ENCODE measurements at places on chromosomes 13 and 19.

- ATAC-seq: peak; percentile 16
These were observed 342 bp upstream of the SIGLEC10 start for GRCh38 chr19:51417810-51418157.

- no peak for ATAC-seq
These were observed 37.3 kb downstream of the MBNL2 start for GRCh38 chr13:97259410-97259797.

DNA sequence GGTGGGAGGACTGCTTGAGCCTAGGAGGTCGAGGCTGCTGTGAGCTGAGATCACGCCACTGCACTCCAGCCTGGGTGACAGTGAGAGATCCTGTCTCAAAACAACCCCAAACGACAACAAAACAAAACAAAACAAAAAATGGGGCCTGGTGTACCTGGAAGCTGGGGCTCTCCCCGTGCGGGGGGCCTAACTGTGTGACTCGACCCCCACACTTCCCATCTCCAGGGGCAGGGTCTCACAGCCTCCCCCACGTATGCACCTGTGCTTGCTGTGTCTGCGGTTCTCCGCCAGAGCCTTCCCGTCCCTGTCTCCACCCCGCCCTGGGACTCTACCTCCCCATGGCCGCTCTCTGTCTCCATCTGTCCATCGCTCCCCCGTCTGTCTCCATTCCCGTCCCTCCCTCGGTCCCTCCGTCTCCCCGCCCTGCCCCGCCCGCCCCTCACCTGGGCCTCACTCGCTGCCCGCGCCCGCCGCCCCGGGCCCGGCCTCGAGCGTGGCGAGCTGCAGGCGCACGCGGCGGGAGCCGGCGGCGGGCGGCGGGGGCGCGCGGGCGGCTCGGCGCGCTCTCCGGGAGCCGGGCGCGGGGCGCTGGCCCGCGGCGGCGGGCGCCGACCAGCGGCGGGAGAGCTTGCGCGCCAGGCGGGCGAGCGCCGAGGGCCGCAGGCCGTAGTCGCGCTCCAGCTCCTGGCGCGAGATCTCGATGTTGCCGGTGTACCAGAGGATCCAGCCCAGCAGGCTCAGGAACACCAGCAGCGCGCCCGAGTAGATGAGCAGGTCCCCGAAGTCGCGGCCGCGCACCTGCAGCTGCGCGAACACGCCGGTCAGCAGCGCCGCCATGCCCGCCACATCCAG lies 587 bp downstream of the TMEM238 start:
- peak; percentile 15 for ATAC-seq

DNA sequence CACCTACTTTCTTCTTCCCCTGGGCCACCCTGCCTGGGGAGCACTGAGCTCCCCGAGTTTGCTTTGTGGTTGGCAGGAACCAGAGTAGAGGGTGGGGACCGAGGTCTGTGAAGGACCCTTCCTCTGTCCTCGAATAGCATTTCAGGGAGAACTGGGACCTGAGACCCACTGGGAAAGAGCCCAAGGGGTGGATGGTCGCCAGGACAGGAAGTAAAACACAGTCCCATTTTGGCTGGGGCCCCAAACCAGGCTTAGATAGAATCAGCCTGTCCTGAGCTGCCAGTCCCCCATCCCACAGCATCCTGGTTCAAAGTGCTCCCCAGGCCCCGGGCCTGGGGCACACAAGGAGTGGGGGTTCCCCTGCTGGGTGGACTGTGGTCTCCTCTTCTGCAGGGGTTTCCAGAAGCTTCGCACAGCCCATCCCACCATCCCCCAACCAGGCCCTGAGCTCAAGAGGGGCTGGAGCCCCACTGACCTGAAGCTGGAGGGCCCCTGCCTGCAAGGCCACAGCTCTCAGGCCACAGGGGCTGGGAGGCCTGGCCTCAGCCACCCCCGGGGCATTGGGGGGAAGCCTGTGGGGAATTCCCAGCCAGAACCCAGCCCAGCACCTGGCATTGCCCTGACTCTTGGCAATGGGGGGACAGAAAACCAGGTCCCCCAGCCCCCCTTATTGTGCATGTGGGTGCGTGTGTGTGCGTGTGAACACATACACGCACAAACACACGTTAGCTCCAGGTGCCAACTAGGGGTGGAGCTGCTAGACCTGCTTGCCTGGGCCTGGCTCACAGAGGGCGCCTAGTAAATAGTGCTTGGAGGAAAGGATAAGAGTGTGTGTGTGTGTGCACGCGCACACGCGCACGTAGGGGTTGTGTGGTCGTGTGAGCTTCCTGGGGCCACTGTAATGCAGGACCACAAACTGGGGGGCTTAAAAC lies 995 bp upstream of the MKNK2 start:
- ATAC-seq: peak; percentile 27

- ATAC-seq: peak; percentile 12
These were observed 751 bp downstream of the ZNF584 start for GRCh38 chr19:58409010-58409790.

DNA sequence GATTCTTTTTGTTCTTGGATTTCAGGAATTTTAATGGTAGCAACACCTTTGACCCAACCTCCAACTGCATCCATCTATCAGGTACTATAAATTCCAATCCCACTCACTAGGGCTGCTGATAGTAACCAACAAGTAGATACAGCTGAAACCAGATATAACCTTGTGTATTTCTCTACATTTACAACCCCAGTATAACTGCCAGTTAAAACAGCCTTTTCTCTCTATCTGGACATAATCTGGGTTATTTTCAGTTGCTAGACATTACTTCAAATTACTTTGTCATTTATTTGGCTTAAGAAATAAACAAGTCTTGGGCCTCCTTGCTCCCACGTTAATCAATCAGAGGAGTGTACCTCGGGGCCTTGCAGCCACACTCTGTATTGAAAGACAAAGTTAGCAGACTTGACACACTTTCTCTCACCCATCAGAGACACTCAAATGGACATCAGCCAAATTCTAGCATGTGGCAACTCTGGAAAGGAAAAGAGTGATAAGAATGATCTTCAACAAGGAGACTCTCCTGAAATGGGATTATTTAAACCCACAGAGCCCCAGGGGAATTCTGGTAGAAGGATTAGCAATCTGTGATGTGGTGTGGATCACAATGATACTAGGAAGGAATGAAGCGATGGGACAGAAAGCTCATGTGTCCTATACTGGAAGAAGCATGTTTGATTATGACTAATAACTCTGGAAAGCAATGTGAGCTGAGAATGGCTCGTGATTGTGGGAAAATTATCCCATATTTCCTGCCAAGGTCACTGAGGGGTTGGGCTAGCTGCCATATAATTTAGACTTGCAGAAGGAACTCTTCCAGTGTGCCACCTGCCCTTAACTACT lies 157.5 kb downstream of the FLT1 start:
- no peak for ATAC-seq

DNA sequence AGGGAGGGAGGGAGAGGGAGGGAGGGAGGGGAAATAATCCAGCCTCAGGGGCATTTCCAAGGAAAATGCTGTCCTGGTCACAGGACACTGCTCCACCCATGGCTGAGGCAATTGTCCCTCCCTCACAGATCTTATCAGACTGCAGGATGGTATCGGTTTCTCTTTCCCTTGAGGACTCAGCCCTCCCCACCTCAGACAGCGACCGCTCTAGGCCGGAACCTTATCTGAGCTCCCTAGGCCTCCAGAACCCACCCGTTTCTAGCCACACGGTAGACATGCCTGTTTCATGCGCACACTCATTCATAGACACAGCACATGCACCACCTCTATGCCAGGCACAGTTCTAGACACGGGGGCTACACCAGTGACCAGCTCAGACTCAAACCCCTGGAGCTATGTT lies 10.0 kb upstream of the IZUMO2 start:
- ATAC-seq: no peak

DNA sequence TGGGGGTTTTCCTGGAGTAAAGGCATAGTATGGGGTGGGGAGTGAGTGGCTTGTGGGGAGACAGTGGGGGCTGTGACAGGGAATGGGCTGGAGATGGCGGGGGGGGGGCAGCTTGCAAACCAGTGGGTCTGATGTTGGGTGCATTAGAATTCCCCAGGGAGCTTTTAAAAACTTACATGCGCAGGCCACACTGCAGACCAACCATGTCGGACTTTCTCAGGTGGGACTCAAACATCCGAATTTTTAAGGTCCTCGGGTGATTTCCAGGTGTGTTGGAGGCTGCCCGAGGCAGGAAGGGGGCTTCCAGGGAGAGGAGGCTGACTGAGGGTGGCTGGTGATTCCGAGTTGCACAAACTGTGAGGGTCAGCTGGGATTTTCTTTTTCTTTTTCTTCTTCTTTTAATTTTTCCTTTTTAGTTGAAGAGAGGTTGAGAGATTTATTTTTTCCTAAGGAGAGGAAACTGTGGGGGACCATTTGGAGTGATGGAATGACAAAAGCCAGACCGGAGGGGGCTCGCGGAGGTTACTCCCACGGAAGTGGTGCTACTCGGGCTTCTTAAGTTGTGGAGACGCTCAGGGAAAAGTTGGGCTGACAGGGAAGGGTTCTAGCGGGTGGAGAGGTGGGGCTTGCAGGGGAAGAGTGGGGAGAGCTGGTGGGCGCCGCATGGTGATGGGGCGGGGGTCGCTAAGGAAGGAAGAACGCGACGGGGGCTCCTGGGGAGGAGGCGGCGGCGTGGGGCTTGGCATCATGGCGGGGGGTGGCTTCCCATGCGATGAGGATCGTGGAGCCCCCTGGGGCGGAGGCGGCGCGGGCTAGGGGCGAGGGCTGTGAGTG lies 997 bp upstream of the CACNG8 start:
- no peak for ATAC-seq

GRCh38 chr13:29688193-29688592 lies 92.7 kb upstream of the SLC7A1 start:
- no peak for ATAC-seq

- peak; percentile 92 for ATAC-seq
These were observed at the start of gene SCEL for GRCh38 chr13:77535448-77535847. Gene SCEL (plus strand): TSS chr13:77535706. CDS start chr13:77555876, 20,170 bp downstream.

DNA sequence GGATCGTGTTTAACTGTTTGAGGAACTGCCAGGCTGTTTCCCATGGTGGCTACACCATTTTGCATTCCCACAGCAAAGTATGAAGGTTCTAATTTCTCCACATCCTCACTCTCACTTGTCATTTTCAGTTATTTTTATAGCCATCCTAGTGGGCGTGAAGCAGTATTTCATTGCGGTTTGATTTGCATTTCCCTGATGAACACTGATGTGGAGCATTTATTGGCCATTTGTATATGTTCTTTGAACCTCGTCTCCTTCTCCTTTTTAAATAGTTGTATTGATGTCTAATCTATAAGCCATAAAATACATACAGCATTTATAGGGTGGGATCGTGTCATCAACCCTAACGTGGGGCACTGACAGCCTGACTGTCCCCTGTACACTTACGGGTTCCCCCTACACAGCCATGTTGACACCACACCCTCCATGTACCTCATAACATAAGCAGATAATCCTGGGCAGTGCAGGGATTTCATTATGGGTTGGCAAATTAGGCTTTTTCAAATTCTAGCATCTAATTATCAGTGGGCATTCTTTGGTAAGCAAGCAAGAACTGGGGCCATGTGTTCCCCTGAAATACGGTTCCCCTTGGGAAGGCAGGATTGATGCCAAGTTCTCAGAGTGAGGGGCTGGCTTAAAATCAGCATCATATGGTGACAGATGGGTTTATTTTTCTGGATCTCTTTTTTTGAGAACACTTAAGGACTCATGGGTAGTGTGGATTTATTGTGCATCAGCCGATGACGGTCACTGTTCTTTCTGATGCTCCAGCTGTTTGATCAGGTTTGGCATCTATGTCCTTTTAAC lies 11.6 kb upstream of the ZBTB45 start:
- ATAC-seq: no peak

GRCh38 chr13:64078025-64078424 lies 2662.4 kb upstream of the PCDH20 start:
- no peak for ATAC-seq

GRCh38 chr19:33849551-33850147 lies 53.0 kb downstream of the KCTD15 start:
- no peak for ATAC-seq

GRCh38 chr19:1577090-1577928 lies 9.2 kb upstream of the MEX3D start:
- peak; percentile 5 for ATAC-seq

GRCh38 chr13:23320926-23321534 lies 112.5 kb downstream of the SACS start:
- ATAC-seq: no peak

DNA sequence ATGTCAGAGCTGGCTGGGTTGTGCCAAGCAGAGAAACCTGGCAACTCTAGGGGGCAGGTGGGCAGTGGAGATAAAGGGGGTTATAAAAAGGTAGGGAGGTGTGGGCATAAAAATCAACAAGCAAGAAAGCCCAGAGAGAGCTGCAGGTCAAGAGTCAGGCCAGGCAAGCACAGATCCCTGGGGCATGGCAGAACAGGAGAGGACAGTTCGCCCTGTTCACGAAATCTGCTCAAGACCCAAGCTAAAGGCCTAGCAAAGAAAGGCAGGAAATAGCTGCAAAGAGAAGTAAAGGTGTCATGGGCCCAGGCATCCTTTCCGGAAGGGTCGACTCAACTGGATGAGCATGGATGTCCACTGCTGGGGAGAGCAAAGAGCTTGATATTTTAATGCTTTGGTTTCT lies 3.4 kb downstream of the MBNL2 start:
- no peak for ATAC-seq

DNA sequence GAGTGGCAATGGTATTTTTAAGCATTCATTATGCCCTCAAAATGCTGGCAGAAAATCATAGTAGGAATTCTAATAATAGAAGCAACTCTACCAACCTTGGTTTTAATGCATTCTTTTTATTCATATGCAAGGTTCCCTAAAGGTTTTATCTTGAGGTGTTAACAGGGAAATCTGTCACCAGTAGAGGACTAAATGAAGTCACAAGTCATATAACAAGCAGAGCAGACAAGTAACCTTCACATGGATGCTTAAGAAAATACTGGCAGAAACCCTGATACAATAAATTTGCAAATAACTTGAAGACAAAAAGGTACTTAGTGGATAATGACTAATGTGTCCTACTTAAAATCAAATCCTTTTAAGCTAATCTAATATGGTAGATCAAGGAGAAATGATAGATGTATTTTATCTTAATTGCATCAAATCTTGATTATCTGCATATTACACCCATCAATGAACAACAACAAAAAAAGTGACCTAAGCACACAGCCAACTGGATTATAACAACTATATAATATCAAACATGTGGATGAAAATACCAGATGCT lies 73.3 kb downstream of the RFC3 start:
- no peak for ATAC-seq

Data from esophagus mucosa (tissue), 1 donor.